Osteoblast (primary cell): ENCODE measurements at places on chromosomes 6 and 20. TPM values are rescaled to one million over a fixed set of nuclear protein-coding genes. Genes with fewer than 3 reads are reported as not detected.

The LYRM4 gene
- total RNA-seq = 7.4 and 16.6 TPM in 2 replicates

The MAP7 gene
- total RNA-seq = 1.4 and 1.8 TPM in 2 replicates

GRCh38 chr20:57040924-57041323 lies 225.5 kb downstream of the BMP7 start:
- DNase-seq = no peak
- no peaks in the 10 kb centered on the region for H3K4me1 ChIP-seq
- no peaks in the 10 kb centered on the region for H3K36me3 ChIP-seq
- no peak overlapping the region for H3K4me3 ChIP-seq

GRCh38 chr6:129598244-129599187 lies 111.5 kb downstream of the ARHGAP18 start:
- H3K4me1 ChIP-seq = peaks cover 1% of the 10 kb centered on the region
- H3K27me3 ChIP-seq = no peaks in the 10 kb centered on the region
- DNase-seq = no peak
- H3K36me3 ChIP-seq = peaks cover 21% of the 10 kb centered on the region
- no peak overlapping the region for H3K27ac ChIP-seq

- DNase-seq = no peak
- H3K4me3 ChIP-seq = no peak overlapping the region
- no peaks in the 10 kb centered on the region for H3K36me3 ChIP-seq
- H3K27me3 ChIP-seq = no peaks in the 10 kb centered on the region
- H3K4me1 ChIP-seq = peaks cover 8% of the 10 kb centered on the region
- no peak overlapping the region for H3K27ac ChIP-seq
Observed at GRCh38 chr6:129849456-129849855, 11.7 kb downstream of the TMEM244 start.
